Urinary bladder (tissue), 4 donors: ENCODE measurements at places on chromosomes 11 and 22. TPM values are rescaled to one million over a fixed set of nuclear protein-coding genes. Genes with fewer than 3 reads are reported as not detected.

DNA sequence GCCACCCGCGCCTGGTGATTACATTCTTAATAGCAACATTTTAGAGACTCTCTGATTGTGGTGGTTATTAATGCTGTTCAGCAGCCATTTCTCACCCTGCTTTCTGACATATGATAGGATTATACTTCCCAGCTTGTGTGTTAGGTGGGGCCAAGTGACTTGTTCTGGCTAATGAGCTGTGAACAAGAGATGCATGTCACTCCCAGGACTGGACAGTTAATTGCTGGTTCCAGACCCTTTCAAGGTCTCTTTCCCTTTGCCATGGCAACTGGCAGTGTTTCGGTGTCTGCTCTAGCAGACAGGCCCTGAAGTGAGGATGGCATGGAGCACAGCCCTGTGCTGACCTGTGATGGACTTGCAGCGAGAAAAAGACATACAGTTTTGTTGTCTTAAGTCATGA, 8.9 kb upstream of the PTPRJ start:
- DNase-seq = no peak

DNA sequence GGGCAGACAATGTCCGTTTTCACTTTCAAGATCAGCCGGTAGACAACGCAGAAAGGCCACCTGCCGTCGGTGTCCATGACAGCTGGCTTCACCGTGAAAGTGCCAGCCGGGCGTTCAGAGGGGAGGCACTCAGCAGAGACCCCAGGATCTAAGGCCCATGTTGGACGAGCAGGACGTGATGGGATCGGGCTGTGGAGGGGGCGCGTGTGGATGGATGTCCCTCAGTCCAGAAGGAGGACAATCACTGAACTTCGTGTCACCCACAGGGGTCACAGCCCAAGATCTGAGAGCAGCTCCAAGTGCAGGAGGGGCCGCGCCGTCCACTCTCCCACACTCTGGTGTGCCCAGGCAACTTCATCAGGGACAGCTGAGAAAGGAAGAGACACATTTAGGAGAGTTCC, 164.4 kb downstream of the BRD1 start:
- no peak for DNase-seq

DNA sequence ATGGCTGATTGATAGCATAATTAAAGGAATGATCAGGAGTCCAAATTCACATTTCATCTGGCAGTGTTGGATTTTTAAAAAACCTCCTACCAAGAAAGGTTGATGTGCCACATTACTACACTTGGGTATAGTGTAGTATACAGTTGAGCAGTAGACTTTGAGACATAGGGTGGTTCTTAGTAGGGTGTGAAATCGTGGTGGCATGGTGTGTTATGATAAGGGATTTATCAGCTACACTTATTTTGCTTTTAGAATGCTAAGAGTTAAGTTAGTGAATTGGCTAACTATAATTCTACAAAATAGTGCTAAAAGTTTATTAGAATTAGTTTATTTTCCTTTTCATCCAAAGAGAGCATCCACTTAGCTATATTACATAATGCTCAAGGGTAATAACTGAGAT, 13.1 kb downstream of the TBCEL start:
- DNase-seq = no peak

APOA4 gene
- total RNA-seq = not detected

- DNase-seq = no peak
Measured at GRCh38 chr11:57777969-57778317, 16.3 kb downstream of the CTNND1 start.

GRCh38 chr11:14499178-14499559, 442 bp downstream of the COPB1 start:
- no peak for DNase-seq

GRCh38 chr22:35930933-35931332, 97.7 kb downstream of the RBFOX2 start:
- peak; percentile 60 for DNase-seq

- DNase-seq = no peak
Measured at GRCh38 chr11:69287968-69288882, 5.7 kb upstream of the MYEOV start.

GRCh38 chr11:57651408-57651807, 1.7 kb upstream of the YPEL4 start:
- no peak for DNase-seq

TRIM29 gene
- total RNA-seq = 32.3 TPM

DNA sequence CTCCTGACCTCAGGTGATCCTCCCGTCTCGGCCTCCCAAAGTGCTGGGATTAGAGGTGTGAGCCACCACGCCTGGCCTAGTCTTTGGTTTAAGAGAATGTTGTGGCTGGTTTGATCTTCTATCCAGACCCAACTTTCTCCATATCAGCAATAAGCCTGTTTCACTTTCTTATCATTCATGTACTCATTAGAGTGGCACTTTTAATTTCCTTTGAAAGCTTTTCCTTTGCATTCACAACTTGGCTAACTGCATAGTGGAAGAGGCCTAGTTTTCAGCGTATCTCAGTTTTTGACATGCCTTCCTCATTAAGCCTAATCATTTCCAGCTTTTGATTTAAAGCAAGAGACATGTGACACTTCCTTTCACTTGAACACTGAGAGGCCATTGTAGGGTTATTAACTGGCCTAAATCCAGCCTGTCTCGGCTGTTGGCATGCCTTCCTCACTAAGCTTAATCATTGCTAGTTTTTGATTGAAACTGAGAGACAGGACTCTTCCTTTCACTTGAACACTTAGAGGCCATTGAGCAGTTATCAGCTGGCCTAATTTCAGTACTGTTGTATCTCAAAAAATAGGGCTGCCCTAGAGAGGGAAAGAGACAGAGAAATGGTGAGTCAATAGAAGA, 13.1 kb upstream of the RPL3 start:
- DNase-seq = no peak

GRCh38 chr22:44738347-44738715, 14.0 kb upstream of the ARHGAP8 start:
- no peak for DNase-seq

- DNase-seq = no peak
Measured at GRCh38 chr11:111642542-111642941, 40.3 kb downstream of the SIK2 start.

- DNase-seq = no peak
Measured at GRCh38 chr11:121479698-121480238, 27.0 kb upstream of the SORL1-AS1 start.

- no peak for DNase-seq
Measured at GRCh38 chr11:69670158-69670845, 4.9 kb downstream of the LTO1 start.

PKDREJ gene
- total RNA-seq = 0.05 TPM

APOA5 gene
- not detected for total RNA-seq

DNA sequence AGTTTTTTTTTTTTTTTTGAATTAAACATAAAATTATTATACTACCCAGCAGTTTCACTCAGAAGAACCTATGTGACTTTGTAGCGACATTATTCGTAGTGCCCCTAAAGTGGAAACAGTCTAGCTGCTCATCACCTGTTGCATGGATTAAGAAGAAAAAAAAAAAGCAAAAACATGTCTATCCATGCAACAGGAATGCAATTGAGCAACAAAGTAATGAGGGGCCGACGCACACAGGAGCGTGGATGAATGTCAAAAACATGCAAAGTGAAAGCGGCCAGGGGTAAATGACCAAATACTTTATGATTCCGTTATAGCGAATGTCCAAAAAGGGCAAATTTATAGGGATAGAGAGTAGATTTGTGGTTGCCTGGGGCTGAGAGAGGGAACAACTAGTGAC, 16.3 kb downstream of the MYO18B start:
- DNase-seq = no peak

GRCh38 chr11:1852877-1853276, at the start of gene LSP1:
LSP1 (plus strand) TSS chr11:1853084; CDS start chr11:1853145, 61 bp downstream.
- DNase-seq = no peak

DNA sequence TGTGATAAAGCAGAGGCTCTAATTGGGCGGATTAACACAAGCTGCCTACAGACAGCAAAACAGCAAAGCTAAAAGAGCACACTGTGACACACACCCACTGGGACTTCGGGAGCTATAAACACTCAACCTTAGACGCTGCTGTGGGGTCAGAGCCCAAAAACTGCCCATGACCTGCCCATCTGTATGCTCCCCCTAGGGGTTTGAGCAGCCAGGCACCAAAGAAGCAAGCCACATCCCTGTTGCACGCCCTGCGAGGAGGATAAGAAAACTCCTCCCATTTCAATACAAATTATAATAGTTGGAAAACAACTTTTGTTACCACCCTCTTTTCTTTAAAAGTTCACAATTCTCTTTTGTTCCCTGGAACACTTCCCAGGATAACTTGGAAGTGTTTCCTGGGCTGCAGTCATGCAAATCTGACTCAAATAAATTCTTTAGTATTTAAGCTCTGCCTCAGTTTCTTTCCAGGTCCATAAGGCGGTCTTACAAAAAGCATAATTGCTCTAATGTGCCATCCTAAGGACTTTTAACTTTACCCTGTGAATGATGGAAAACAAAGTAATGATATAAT, 86.4 kb downstream of the DLG2 start:
- DNase-seq = no peak

DNA sequence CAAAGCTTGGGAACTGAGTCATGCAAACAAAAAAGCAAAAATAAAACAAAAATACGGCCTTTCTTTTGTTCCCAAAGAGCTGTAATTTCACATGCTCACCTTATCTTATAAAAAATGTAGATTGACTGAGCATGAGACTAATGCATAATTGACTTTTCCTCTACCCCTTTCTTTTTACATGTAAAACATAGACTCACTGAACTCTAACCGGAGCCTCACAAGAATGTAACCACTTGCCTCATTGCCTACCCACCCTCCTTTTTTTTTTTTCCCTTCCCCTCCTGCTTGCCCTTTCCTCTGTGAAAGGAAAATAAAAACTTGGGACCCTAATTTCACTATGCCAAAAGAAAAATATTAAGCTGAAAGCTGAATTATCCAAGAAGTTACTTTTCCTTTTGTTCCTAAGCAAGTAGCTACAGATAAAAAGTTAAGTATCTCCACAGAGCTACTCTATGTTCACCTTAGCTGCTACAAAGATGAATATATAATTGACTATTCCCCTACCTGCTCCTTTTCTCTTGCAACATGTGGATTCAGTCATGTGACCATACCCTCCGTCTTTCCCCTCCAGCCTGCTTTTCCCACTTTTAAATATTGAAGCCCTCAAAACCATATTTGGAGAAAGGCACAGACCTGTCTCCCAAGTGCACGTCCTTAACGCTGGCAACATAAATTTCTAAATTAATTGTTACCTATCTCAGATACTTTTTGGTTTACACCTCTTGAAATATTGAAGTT, 39.6 kb upstream of the WEE1 start:
- DNase-seq = no peak

DNA sequence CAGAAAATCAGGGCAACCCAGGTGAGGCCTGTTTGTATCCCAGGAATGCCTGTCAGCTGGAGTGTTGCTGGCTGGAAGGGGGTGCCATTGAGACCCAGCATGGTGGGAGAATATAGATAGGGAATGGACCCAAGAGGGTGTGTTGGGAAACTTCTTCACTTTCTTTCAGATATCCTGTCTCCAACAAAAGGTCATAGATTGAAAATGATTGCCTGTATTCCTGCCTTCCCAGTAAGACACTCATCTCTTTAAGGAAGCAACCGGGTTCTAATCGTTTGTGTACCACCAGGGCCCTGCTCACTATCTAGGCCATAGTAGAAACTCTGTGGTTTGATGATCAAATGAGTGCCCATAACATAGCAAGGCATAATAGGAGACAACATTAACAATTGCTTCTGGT, at the start of gene OR51I1:
Gene OR51I1, minus strand, starts transcription at position 101 of the 400 bp plus-strand sequence. Its CDS starts 0 bp downstream, at position 101.
- DNase-seq = no peak

DBX1 gene
- total RNA-seq = not detected

GRCh38 chr22:24444251-24444650, 16.9 kb downstream of the ADORA2A start:
- DNase-seq = no peak

- DNase-seq = no peak
Measured at GRCh38 chr22:41226723-41227655, 13.7 kb downstream of the CHADL start.

EFCAB6 gene
- 3.2 TPM for total RNA-seq

PLEKHB1 gene
- total RNA-seq = 1.0 TPM

KCNE3 gene
- total RNA-seq = 6.8 TPM

RAPSN gene
- 3.0 TPM for total RNA-seq

DNA sequence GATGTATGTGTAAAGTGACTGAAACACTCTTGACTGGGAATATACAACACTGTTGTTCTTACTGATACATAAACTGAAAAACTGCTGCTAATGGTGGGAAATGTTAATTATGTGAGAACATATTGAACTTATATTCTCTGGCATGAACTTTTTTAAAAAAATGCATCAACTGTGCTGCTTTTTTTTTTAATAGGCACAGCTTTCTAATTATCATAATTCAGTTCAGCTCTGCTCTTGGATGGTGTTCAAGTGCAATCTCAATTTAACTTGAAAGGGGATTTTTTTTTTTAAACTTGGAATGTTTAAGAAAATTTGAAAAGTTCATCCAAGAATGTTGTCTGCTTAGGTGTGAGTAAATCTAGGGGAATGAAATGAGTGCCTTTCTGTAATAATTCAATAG, 5.2 kb downstream of the TEAD1 start:
- DNase-seq = no peak

GRCh38 chr11:15223318-15223717, 108.6 kb downstream of the INSC start:
- DNase-seq = no peak

KCNJ5 gene
- 0.53 TPM for total RNA-seq

DNA sequence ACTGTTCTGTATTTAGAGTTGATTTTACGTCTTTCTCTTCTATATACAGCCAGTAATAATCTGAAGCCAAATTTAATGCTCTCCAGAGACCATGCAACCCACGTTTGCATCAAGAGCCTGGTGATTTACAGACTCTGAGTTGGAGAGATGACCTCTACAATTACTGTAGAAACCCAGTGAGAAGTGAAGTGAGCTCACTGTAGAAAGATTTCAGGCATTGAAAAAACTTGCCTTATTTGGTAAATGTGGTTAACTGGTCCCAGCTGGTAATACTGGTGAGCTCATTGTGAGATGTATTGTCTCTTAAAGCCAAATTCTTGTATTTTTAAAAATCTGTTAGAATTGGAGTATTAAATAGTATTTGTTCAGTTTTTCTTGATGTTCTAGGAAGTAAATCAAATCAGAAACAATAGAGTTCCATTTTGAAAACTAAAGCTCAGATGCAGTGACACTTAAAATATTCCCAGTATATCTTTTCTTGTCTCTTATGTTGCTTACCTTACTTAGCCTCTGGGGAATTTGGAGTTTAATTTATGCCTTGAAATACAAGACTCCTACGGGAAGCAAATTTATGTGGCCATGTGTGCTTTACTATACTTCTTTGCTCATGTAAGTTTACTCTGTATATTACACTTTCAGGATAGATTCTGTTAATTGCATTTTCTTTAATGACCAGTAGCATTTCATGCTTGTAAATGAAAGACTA, 189.9 kb downstream of the ARHGAP42 start:
- peak; percentile 61 for DNase-seq

APOL3 gene
- total RNA-seq = 25.4 TPM

GRCh38 chr22:25166266-25167040, 33.2 kb upstream of the CRYBB3 start:
- DNase-seq = no peak

RBMXL2 gene
- total RNA-seq = not detected

GRCh38 chr11:27875831-27876775, 175.8 kb upstream of the BDNF start:
- no peak for DNase-seq

ELP4 gene
- total RNA-seq = 66.1 TPM

SNAP29 gene
- 7.9 TPM for total RNA-seq

- no peak for DNase-seq
Measured at GRCh38 chr22:28282405-28283067, 363.5 kb upstream of the PITPNB start.

GRCh38 chr22:20131597-20131858, at the start of gene ZDHHC8:
ZDHHC8 (plus strand) TSS chr22:20131804; CDS start chr22:20131948, 144 bp downstream.
- no peak for DNase-seq
